ENCODE measurements at places on chromosomes 7 and 10.
A peak's percentile ranks its signal among the peaks of the same experiment; 100 is the strongest.

DNA sequence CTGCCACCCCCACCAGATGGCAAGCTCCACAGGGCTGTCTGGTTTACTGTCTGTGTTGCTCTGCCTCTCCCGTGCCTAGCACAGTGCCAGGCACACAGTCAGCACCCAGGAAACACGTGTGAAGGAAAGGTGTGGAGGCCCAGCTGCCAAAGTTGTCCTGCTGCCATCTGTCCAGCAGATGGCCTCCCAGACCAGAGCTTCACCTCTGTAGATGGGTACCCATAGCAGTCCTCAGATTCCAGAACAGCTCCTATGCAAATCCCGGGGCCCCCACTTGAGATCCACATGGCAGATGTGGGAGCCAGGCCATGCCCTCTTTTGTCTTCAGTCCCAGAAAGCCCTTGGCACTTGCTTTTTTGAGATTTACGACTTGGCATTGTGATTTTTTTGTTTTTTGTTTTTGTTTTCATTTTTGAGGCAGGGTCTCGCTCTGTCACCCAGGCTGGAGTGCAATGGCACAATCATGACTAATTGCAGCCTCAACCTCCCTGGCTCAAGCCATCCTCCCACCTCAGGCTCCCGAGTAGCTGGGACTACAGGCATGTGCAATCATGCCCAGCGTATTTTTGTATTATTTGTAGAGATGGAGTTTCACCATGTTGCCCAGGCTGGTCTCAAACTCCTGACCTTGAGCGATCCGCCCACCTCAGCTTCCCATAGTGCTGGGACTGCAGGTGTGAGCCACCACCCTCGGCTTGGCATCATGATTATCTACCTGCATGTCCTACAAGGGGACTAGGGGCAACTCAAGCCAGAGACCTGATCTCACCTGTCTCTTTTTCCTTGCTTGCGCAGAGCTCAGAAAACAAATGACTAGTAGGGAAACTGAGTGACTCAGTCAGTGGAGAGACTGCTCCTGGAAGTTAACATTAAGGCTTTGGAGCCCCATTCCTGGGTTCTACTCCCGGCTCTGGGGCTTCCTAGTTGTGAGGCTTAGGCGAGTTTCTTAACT, 16.9 kb upstream of the PALD1 start:
- peak; percentile 32 for DNase-seq

DNA sequence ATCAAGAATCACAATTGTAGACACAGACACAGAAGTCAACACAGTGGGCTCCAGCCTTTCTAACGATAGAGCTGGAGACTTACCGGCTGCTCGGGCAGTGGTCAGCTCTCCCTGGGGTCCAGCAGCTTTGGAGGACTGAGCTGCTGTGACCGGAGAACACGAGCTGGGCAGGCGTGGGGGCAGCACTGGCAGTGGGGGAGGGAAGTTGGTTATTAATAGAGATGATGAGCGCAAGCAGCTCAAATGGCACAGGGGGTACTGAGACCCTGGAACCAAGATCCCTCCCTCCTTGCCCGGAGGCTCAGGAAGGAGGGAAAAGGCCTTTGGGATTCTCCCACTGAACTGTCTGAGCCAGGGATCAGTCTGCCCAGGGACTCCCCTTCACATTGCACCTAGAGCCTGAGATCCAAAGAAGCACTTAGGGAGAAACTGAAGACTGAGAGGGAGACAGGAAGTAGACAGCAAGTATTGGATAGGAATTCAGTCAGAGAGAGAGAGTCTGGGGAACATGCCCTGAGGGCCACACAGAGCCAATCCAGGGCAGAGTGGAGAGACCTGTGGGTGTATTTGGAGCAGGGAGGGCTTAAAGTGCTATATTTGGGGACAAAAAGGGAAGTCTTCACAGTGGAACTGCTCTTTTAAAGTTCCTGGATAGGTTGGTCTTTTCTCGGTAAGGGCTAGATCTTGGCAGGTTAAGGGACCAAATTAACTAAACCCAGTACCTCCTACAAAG, at the start of gene MYOZ1:
Gene MYOZ1 (minus strand): TSS at position 147 of the 733 bp plus-strand sequence. CDS start 1,457 bp downstream, outside the sequence.
- no peak for DNase-seq

DNA sequence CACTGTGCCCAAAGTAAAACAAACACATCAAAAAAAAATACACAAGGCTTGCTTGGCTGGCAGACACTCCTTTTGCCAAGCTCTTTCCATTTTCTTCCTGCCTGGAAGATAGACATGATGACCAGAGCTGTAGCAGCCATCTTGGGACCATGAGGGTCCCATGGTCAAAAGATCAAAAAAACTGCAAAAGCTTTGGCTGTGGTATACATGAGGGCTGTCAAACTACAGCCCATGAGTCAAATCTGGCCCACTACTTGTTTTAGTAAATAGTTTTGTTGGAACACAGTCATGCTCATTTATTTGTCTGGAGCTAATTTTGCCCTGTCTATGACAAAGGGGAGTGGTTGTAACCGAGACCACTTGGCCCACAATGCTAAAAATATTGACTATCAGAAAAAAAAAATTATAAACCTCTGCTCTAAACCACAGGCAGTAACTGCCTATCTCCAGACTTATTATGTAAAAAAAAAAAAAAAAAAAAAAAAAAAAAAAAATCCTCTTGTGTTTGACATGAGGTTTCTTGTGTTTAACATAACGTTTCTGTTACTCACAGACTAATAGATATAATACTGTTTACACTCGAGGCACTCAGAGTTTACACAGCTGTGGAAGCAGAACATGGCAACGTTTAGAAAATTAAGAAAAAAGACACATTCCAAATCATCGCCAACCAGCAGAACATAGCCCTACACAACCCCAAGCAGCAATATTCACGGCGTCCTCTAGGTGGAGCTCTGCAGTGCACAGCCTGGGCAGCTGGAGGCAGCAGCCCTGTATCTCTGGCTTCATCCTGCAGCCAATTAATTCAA, 36.9 kb downstream of the ASB13 start:
- peak; percentile 76 for DNase-seq

DNA sequence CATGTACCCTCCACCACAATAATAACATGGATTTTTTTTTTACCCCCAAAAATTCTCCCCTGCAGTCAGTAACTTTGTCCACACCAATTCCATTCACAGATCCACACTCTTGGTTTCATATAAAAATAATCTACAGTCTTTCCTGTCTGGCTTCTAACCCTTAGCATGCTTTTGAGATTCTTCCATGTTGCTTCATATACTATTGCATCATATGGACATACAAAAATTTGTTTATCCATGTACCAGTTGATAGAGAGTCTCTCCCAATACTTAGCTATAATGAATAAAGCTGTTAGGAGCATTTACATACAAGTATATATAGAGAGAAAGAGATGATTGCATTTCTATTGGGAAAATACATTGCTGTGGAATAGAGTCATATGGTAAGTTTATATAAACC, 575.0 kb downstream of the XPNPEP1 start:
- no peak for DNase-seq

- DNase-seq, result no peak
Measured at GRCh38 chr10:22643116-22643515, 71.3 kb downstream of the PIP4K2A start.

- DNase-seq, result no peak
Measured at GRCh38 chr7:71937840-71938371, 474.2 kb downstream of the CALN1 start.

Data from CD4-positive, alpha-beta memory T cell (primary cell).